ENCODE measurements at places on chromosomes 11 and 22. TPM values are rescaled to one million over a fixed set of nuclear protein-coding genes. Genes with fewer than 3 reads are reported as not detected.

Gene TPBGL
- total RNA-seq: 0.31 TPM

Gene INS
- total RNA-seq: not detected

Gene OR5AR1
- not detected for total RNA-seq

Gene VSIG2
- not detected for total RNA-seq

Gene RIC3
- total RNA-seq: 3.6 TPM

Gene ZNF143
- total RNA-seq: 13.9 TPM

Gene MS4A10
- total RNA-seq: not detected

Gene SLC6A5
- not detected for total RNA-seq

Gene NCR3LG1
- 2.0 TPM for total RNA-seq

Gene USP2
- 0.42 TPM for total RNA-seq

Gene ABCC8
- total RNA-seq: 1.4 TPM

Gene FHIP1B
- 16.7 TPM for total RNA-seq

Gene FOLR3
- 0.45 TPM for total RNA-seq

Gene BEST1
- total RNA-seq: 2.3 TPM

Gene PATZ1
- 22.0 TPM for total RNA-seq

Gene ANO5
- total RNA-seq: 1.2 TPM

Gene CACNA1I
- total RNA-seq: 0.02 TPM

Gene ACTN3
- not detected for total RNA-seq

Gene TTLL12
- 21.6 TPM for total RNA-seq

Gene DNHD1
- 4.2 TPM for total RNA-seq

Gene C11orf21
- not detected for total RNA-seq

Gene SLN
- 1.6 TPM for total RNA-seq

Gene ACR
- total RNA-seq: not detected

Gene JAML
- not detected for total RNA-seq

Gene CCDC73
- total RNA-seq: 0.04 TPM

Gene SLCO2B1
- 3.3 TPM for total RNA-seq

Gene MRGPRE
- 0.17 TPM for total RNA-seq

Gene MMP27
- total RNA-seq: not detected

Gene C11orf87
- not detected for total RNA-seq

Gene TMPRSS4
- not detected for total RNA-seq

Gene APOL2
- total RNA-seq: 46.2 TPM

Gene MAP6
- total RNA-seq: 1.9 TPM

Gene OR2AG2
- not detected for total RNA-seq

Gene TYR
- total RNA-seq: not detected

Gene KRTAP5-1
- total RNA-seq: not detected

Gene F2
- total RNA-seq: 2.2 TPM

Gene TIRAP
- total RNA-seq: 7.3 TPM

Gene RRAS2
- total RNA-seq: 53.9 TPM

Gene CELSR1
- total RNA-seq: 29.1 TPM

Gene TRIM22
- 0.81 TPM for total RNA-seq

Gene TRIM66
- total RNA-seq: 1.7 TPM

Gene ARHGEF17
- 14.0 TPM for total RNA-seq

Gene GAB2
- 6.1 TPM for total RNA-seq

Gene NPTXR
- 15.1 TPM for total RNA-seq

Gene IRAG1
- not detected for total RNA-seq

Gene MPZL3
- total RNA-seq: 0.49 TPM

Gene LYVE1
- 0.27 TPM for total RNA-seq

Gene TTC28
- total RNA-seq: 2.6 TPM

Gene GTSE1
- 32.0 TPM for total RNA-seq

Gene SERHL2
- total RNA-seq: not detected

Gene ZBTB16
- 0.15 TPM for total RNA-seq

Gene MYO7A
- 1.5 TPM for total RNA-seq

Gene APOL5
- total RNA-seq: not detected

Data from A549 treated with ZK216348 at 1 μM for 4 hours (cell line).